ENCODE measurements at places on chromosomes 5 and 9.

DNA sequence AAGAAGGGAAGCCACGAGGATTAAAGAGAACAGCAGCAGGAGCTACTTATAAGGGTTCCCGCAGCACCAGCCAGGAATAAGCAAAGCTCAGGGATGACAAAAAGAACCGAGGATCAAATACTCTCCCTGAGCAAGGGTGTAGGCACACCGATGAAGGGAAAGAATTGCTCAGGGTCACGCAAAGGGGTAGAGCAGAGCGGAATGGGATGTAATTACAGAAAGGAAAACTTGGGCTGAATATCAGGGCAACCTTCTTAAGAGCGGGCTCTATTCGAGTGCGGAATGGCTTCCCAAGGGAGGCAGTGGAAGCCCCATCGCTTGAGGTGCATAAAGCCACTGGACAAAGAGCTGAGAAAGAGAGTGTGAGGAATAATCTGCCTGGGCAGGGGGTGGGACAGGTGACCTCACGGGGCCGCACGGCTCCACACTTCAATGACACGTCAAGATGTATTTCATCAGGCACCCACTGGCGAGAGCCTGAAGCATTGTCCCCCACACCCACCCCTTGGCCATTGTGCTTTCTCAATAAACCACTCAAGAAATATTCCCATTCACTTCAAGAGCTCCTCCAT, 162.2 kb downstream of the EBF1 start:
- DNase-seq = no peak

- DNase-seq = no peak
These were observed 138.4 kb downstream of the EFNA5 start for GRCh38 chr5:107532169-107532878.

GRCh38 chr9:105418588-105419500, 29.0 kb upstream of the FSD1L start:
- no peak for DNase-seq

DNA sequence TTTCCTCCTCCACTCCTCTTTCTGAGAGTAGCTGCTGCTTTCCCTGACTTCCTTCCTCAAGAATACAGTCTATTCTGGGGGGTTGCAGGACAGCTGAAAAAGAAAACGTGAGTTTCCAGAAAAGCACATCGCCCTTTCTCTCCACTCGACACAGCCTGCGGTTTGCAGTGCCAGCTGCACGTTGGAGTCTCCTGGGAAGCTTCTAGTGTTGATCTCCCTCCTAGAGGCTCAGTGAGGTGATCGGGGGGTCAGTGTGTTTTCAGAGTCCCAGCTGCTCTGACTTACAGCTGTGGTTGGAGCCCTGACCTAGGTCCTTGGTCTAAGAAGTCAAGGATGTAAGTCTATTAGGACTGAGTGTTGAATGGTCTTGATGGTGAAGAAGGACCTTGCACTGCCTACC, 25.0 kb upstream of the SUSD3 start:
- DNase-seq = no peak

DNA sequence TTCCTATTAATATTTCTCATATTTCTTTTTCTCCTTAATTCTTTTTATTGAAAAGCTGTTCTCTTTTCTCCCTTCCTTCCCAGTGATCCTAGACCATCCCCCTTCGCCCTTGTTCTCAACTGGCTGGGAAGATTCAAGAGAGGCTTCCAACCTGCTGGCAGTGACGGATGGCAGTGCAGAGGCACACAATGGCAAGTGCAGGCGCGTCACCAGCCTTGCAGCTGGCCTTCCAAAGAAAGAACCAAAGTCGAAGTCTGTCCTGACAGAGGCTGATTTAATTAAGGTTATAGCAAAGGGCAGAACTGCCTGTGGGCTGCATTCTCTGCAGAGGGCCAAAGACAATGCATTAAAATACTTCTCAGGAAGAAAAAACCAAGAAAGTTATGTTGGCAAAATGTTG, 7.4 kb downstream of the CEMIP2 start:
- DNase-seq = no peak

GRCh38 chr5:135657536-135658305, 78.9 kb upstream of the CXCL14 start:
- DNase-seq = no peak

- no peak for DNase-seq
These were observed 6.2 kb downstream of the UGT3A2 start for GRCh38 chr5:36060420-36060887.

- no peak for DNase-seq
These were observed 14.5 kb downstream of the CDKN2AIPNL start for GRCh38 chr5:134397196-134397595.

GRCh38 chr9:121297389-121297788, 29.4 kb downstream of the GSN start:
- no peak for DNase-seq
